Activated T-helper 17 cell treated with anti-CD3 and anti-CD28 coated beads, Interleukin-2, amount 50 U/mL, for 72 hours (primary cell): ENCODE measurements at places on chromosomes 4 and X.
A peak's percentile ranks its signal among the peaks of the same experiment; 100 is the strongest.

DNA sequence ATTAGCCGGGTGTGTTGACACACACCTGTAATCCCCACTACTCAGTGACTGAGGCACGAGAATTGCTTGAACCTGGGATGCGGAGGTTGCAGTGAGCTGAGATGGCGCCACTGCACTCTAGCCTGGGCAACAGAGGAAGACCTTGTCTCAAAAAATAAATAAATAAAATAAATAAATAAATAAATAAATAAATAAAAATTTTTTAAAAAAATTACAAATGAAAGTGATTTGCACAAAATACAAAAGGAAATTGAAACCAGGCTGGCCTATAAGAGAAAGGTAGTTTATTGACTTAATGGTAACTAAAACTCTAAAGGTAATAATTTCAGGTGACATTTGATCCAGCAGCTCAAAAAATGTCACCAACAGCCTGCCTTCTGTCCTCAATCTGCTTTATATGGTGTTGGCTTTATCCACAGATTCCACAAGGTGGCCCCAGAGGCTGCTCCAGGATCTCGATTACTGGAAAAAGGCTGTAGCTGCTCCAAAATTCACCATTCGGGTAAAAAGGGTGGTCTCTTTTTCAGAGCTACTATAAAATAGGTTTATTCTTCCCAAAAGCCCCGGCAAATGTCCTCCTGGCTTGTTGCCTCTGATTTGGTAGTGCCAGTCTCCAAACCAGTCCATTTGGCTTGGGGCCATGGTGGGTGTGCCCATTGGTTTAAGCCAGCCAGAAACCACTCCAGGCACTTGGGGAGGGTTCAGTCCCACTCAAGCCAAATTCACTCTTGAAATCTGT lies 61.4 kb upstream of the TRIM2 start:
- H3K4me3 ChIP-seq, result no peak overlapping the region
- H3K27ac ChIP-seq, result no peak overlapping the region
- H3K4me1 ChIP-seq, result no peaks in the 10 kb centered on the region
- H3K36me3 ChIP-seq, result no peaks in the 10 kb centered on the region
- H3K27me3 ChIP-seq, result peaks cover 5% of the 10 kb centered on the region
- peak; percentile 44 for ATAC-seq

DNA sequence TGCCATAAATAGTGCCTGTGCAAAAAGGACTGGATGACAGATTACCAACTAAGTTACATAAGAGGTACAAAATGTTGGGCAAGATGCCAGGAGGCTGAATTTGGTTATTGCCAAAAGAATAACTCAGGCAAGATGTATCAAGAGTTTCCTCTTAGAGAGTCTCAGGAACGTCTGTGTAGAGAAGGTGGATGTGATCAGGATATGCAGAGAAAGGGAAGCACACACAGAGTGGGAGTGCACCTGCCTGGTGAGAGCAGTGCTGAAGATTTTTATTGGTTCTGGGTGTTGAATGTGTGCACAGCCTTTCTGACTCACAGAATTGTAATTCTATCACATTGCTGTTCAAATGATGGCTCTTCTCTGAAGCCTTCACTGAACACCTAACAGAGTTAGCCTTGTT lies 156.8 kb upstream of the HS3ST1 start:
- H3K27me3 ChIP-seq, result peaks cover 8% of the 10 kb centered on the region
- no peak for ATAC-seq
- no peaks in the 10 kb centered on the region for H3K4me1 ChIP-seq
- no peak overlapping the region for H3K27ac ChIP-seq
- no peaks in the 10 kb centered on the region for H3K36me3 ChIP-seq

GRCh38 chr4:175807547-175807946 lies 4.5 kb downstream of the GPM6A start:
- H3K27ac ChIP-seq, result no peak overlapping the region
- H3K4me1 ChIP-seq, result no peaks in the 10 kb centered on the region
- ATAC-seq, result no peak
- no peaks in the 10 kb centered on the region for H3K36me3 ChIP-seq

DNA sequence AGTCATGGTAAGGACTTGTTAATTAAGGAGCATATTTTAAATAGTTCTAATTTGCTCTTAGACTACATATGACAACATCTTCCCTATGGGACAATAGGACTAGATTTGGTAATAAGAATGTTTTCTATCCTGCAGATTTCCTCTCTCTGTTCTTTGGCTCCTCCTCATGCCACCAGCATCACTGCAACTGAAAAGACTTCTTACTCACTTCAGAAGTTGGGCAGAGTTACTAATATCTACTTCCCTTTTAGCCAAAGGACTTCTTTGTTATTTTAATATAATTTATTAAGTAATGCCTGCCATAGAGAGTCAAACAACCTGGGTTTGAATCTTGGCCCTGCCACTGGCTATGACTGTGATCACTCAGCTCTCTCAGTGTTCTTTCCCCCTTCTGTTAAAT lies 16.4 kb downstream of the MMAA start:
- H3K4me3 ChIP-seq, result no peak overlapping the region
- H3K36me3 ChIP-seq, result peaks cover 51% of the 10 kb centered on the region
- H3K27me3 ChIP-seq, result no peaks in the 10 kb centered on the region
- no peak for ATAC-seq

DNA sequence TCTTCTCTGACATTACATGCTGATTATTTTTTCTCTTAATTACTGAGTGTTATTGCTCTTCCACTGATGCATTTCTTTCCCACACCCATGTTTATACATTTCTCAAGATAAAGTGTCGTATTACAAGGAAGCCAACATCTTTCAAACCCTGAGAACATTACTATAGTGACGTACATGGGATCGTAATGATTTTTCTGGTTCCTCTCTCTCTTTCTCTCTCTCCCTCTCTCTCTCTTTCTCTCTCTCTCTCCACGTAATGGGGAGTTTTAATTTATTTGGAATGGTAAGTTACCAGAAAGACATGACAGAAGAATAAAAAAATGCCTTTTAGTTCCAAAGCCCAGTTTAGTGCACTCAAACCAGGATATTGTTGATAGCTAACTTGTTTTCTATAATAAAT lies 40.4 kb upstream of the MAPK10 start:
- peaks cover 6% of the 10 kb centered on the region for H3K27me3 ChIP-seq
- no peak overlapping the region for H3K27ac ChIP-seq
- ATAC-seq, result no peak
- no peaks in the 10 kb centered on the region for H3K36me3 ChIP-seq
- H3K4me3 ChIP-seq, result no peak overlapping the region

DNA sequence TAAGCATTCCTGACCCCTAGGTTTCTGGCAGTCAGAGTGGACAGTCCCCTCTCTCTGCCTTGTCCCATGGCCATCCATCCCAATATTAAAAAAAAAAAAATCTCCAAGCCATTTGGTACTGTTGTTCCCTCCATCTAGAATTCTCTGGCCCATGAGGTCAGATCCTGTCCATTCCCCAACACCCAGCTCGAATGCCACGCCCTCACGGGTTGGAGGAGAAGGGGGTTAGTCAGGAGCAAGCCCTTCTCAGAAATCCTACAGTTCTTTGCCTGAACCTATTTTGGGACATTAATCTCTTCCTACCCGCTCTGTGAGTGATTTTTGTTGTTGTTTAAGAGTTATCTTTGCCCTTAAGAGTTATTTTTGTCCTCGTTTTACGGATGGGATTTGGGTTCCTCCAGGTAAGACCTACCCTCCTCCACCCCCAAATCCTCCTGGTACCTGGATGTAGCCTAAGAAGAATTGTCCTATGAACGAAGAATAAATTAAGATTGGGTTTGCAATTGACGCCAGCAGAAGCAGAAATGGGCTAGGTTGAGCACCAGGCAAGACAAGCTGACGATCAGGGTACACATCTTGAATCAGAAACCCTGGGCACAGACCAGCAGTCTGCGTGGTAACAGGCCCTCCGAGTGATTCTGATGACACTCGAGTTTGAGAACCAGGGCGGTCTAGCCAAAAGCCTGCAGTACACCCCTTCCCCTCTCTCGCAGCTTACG lies 977 bp downstream of the RNF175 start:
- H3K27me3 ChIP-seq, result peaks cover 42% of the 10 kb centered on the region
- no peak overlapping the region for H3K27ac ChIP-seq
- no peaks in the 10 kb centered on the region for H3K36me3 ChIP-seq
- peak overlapping the region; percentile 14 for H3K4me3 ChIP-seq
- no peaks in the 10 kb centered on the region for H3K4me1 ChIP-seq

GRCh38 chrX:72243472-72243871 lies 4.6 kb upstream of the ERCC6L start:
- no peaks in the 10 kb centered on the region for H3K27me3 ChIP-seq
- ATAC-seq, result no peak
- no peaks in the 10 kb centered on the region for H3K36me3 ChIP-seq
- peaks cover 10% of the 10 kb centered on the region for H3K4me1 ChIP-seq

- H3K36me3 ChIP-seq, result no peaks in the 10 kb centered on the region
- ATAC-seq, result no peak
- no peaks in the 10 kb centered on the region for H3K4me1 ChIP-seq
- H3K27me3 ChIP-seq, result no peaks in the 10 kb centered on the region
- no peak overlapping the region for H3K4me3 ChIP-seq
Observed at GRCh38 chr4:176818531-176818930, 25.8 kb upstream of the VEGFC start.

- H3K4me3 ChIP-seq, result no peak overlapping the region
- no peaks in the 10 kb centered on the region for H3K27me3 ChIP-seq
- no peaks in the 10 kb centered on the region for H3K4me1 ChIP-seq
Observed at GRCh38 chrX:85288992-85289723, 45.4 kb downstream of the ZNF711 start.

GRCh38 chr4:113673450-113673849 lies 88.1 kb downstream of the CAMK2D start:
- H3K4me3 ChIP-seq, result no peak overlapping the region
- peak overlapping the region; percentile 46 for H3K27ac ChIP-seq
- peak; percentile 99 for ATAC-seq
- H3K27me3 ChIP-seq, result no peaks in the 10 kb centered on the region
- peaks cover 44% of the 10 kb centered on the region for H3K36me3 ChIP-seq

- no peaks in the 10 kb centered on the region for H3K27me3 ChIP-seq
- H3K27ac ChIP-seq, result no peak overlapping the region
- H3K4me1 ChIP-seq, result peaks cover 13% of the 10 kb centered on the region
- ATAC-seq, result no peak
Observed at GRCh38 chr4:108971473-108971872, 208.6 kb upstream of the ETNPPL start.

- peaks cover 3% of the 10 kb centered on the region for H3K27me3 ChIP-seq
- H3K4me1 ChIP-seq, result no peaks in the 10 kb centered on the region
- no peak overlapping the region for H3K4me3 ChIP-seq
- no peak for ATAC-seq
- no peak overlapping the region for H3K27ac ChIP-seq
Observed at GRCh38 chr4:89727238-89727637, 109.7 kb downstream of the SNCA start.

DNA sequence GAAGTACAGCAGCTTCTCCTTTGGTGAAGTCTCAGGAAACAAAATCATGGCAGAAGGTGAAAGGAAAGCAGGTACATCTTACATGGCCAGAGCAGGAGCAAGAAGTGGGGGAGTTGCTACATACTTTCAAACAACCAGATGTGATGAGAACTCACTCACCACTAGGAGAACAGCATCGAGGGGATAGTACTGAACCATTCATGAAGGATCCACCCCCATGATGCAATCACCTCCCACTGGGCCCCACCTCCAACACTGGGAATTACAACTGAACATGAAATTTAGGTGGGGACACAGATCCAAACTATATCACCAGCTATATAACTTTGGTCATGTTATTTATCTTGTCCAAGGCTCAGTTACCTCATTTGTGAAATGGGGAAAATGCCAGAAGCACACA lies 159.4 kb downstream of the OPHN1 start:
- no peak overlapping the region for H3K4me3 ChIP-seq
- ATAC-seq, result no peak
- no peaks in the 10 kb centered on the region for H3K36me3 ChIP-seq
- H3K27ac ChIP-seq, result no peak overlapping the region
- H3K4me1 ChIP-seq, result no peaks in the 10 kb centered on the region
- H3K27me3 ChIP-seq, result no peaks in the 10 kb centered on the region

DNA sequence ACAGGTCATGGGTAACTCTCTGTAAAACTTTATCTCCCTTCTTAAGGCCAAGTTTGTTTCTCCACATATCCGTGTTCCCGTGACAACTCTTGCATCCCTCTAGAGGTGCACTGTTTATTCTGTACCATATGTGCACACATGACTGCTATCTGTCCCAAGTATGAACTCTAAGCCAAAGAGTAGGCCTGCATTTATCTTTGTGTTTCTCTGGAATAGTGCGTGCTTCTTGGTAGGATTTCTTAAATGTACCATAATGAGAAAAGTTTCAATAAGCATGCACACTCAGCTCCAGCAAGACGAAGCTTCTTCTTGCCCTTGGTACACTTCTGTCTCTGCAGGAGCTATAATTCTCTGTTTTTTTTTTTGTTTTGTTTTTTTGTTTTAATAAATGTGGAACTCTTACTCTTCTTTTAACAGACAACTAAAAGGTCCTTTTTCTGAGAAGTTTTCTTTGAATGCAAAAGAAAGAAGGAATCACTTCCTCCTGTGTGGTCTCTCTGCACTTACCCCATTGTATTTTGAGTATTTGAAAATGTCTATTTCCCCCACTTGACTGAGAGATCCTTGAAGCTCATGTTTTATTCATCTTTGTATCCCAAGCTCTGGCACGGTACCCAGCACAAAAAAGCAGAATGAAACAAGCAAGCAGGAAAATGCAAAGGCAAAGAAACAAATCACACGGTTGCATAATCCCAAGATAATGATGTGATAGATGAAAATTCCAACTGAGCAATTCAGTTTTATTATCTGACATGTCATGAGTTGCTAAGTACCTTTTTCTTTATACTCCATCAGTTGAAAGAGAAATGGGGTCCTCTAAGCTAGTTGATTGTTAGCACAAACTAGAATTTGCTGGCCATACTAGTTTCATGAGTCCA lies 521.9 kb upstream of the BOD1L1 start:
- H3K4me3 ChIP-seq, result no peak overlapping the region
- no peaks in the 10 kb centered on the region for H3K27me3 ChIP-seq
- no peak for ATAC-seq
- no peaks in the 10 kb centered on the region for H3K4me1 ChIP-seq

- H3K36me3 ChIP-seq, result no peaks in the 10 kb centered on the region
- H3K27me3 ChIP-seq, result peaks cover 12% of the 10 kb centered on the region
- H3K4me1 ChIP-seq, result no peaks in the 10 kb centered on the region
- ATAC-seq, result no peak
- H3K27ac ChIP-seq, result no peak overlapping the region
Observed at GRCh38 chr4:123843137-123843536, 446.5 kb downstream of the SPRY1 start.

- no peaks in the 10 kb centered on the region for H3K27me3 ChIP-seq
- peak overlapping the region; percentile 97 for H3K27ac ChIP-seq
- peak overlapping the region; percentile 100 for H3K4me3 ChIP-seq
- ATAC-seq, result no peak
Observed at GRCh38 chr4:1708581-1708980, 3.5 kb downstream of the SLBP start.

DNA sequence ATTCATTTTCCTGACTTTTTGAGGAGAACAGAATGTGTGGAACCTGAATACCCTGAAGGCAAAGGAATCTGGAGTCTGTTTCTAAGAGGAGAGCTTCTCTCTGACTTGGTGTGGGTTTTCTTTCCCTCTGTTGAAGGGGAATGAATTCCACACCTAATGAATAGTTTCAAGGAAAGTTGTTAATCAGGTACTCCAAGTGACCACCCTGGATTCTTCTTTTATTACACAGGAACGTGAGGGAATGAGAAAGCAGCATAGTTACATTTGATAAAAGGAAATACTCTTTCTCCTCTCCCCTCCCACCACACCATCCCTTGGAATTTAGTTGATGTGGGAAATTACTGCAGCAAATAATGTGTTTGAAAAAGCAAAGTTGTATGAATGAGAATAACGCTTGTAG lies 29.7 kb downstream of the SLIT2 start:
- no peaks in the 10 kb centered on the region for H3K36me3 ChIP-seq
- H3K4me3 ChIP-seq, result no peak overlapping the region
- H3K27ac ChIP-seq, result no peak overlapping the region
- no peak for ATAC-seq
- H3K4me1 ChIP-seq, result no peaks in the 10 kb centered on the region

GRCh38 chr4:83639849-83640493 lies 104.1 kb downstream of the GPAT3 start:
- H3K27me3 ChIP-seq, result peaks cover 15% of the 10 kb centered on the region
- no peak overlapping the region for H3K27ac ChIP-seq
- no peak overlapping the region for H3K4me3 ChIP-seq
- no peaks in the 10 kb centered on the region for H3K36me3 ChIP-seq
- peak; percentile 56 for ATAC-seq
- H3K4me1 ChIP-seq, result peaks cover 4% of the 10 kb centered on the region
